Right renal cortex interstitium (tissue), 3 donors: ENCODE measurements at places on chromosomes 1 and 21.

DNA sequence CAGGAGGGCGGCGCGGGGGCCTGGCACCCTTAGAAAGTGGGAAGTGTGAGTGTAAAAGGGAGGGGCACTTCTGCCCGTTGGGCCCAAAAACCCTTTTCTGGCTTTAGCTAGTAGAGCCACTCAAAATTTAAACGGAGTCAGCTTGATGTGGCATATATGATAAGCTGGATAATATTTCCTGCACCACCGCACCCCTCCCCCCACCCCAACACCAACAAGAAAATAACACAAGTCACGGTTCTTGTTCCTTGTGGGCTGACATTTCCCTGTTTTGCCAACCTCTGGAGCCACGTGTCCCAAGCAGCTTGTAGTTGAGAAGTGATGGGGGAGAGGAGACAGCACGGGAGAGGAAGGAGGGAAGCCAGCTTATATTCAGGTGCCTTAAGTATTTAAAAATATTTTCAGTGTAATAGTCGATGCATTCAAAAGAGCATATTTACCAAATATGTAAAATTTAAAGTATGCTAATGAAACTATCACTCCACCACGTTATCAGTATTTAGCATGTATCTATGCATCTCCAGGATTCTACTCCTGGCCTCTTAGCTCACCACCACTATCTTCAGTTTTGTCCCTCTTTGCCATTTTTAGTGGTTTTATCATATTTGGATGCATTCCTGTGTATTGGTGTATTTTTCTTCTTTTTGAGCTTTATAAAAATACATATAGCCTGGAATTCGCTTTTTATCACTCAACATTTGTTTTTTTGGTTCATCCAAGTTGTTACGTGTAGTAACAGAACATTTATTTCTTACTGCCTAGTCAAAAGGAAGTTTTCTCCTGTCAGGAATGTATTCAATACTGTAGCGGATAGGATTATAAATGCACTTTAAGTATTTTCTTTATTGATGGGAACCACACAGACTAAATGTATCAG is 773 bp upstream of the DDX59 start:
- no peak for DNase-seq

DNA sequence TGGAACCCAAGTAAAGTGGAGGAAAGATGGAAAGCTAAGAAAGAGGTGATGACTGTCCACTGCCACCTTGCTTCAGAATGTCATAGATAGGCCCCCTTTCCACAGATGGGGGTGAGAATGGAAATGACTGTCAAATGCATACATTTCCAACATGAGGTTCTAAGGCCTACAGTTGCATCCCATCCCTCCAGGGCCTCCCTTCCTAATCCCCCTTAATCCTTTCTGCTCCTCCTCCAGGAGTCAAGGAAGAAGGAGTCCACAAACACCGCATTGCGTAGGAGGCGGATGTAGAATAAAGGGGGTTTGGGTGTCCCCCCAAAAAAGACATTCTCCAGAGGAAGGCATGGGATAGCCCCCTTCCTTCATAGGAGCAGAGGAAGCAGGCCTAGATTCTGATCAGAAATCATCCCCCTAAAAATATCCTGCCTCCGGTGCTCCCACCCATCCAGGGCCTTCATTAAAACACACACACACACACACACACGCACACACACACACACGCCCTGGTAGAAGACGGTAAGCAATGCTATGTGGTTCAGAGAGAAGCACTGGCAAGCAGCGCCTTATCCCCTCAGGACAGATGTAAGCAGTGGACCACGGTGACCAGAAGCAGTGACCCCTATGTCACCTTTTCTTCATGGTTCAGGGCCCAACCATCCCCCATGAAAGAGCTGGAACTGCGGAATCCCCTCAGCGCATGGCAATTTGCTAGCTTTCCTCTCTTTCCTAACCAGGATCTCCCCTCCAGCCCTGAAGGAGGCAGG is 2.0 kb downstream of the SV2A start:
- DNase-seq: no peak

- DNase-seq: no peak
Observed at GRCh38 chr1:215287362-215287761, 204.8 kb downstream of the KCNK2 start.

GRCh38 chr1:199403531-199404116 is 623.9 kb upstream of the NR5A2 start:
- DNase-seq: no peak

- DNase-seq: no peak
Observed at GRCh38 chr1:85976516-85977205, 179.9 kb downstream of the COL24A1 start.

DNA sequence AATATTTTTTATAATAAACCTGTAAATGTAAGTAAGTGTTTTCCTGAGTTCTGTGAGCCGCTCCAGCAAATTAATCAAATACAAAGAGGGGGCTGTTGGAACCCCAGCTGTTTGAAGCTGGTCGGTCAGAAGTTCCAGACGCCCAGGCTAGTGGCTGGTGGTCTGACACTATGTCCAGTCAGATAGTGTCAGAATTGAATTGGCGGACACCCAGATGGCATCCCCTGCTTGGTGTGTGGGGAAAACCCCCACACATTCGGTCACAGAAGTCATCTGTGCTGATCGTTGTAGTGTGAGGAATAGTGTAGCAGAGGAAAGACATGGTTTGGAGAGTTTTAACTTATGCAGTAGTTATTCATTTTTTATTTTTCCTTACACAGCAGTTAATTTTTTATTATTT is 32.4 kb downstream of the TBCE start:
- no peak for DNase-seq

- no peak for DNase-seq
Observed at GRCh38 chr1:18895317-18895716, 7.0 kb downstream of the ALDH4A1 start.

DNA sequence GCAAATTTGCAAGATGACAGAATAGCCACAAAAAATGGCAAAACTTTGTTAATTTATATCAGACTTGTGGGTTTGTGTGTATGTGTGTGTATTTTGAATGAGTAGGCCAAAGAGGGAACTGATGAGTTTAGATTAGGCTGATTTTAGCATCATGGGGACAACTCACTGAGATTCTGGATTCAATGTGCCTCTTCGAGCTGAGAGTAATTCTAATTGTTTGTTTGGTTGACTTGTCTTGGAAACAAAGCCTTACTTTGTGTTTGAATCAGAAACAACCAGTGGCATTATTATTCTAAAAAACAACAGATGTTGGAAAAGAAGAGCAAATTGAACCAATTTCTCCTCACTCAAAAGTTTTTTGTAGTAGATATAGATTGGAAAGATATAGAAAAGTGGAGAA is 40.5 kb upstream of the C21orf91 start:
- DNase-seq: no peak

- no peak for DNase-seq
Observed at GRCh38 chr1:68185743-68186142, 46.6 kb downstream of the WLS start.

DNA sequence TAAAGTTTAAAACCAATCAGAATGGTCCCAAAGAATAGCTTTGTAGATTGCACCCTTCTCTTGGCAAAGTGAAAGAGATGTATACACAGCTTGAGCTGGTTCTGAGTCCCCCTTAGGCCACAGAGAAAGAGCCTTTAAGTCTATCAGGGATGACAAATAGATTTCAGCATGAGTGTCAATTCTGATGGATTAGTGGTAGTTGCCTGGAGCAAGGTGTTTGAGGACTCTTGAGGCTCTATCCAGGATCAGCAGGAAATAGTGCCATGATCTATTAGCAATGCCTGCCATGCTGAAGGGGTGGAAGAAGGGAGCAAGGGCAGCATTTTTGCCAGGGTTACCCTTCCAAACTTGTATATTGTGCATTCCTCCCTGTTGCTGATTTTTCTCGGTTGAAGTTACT is 116.6 kb downstream of the ATG4C start:
- no peak for DNase-seq

- no peak for DNase-seq
Observed at GRCh38 chr21:40613546-40614030, 233.4 kb downstream of the DSCAM start.

- DNase-seq: no peak
Observed at GRCh38 chr1:165937829-165938228, 110.4 kb downstream of the UCK2 start.

DNA sequence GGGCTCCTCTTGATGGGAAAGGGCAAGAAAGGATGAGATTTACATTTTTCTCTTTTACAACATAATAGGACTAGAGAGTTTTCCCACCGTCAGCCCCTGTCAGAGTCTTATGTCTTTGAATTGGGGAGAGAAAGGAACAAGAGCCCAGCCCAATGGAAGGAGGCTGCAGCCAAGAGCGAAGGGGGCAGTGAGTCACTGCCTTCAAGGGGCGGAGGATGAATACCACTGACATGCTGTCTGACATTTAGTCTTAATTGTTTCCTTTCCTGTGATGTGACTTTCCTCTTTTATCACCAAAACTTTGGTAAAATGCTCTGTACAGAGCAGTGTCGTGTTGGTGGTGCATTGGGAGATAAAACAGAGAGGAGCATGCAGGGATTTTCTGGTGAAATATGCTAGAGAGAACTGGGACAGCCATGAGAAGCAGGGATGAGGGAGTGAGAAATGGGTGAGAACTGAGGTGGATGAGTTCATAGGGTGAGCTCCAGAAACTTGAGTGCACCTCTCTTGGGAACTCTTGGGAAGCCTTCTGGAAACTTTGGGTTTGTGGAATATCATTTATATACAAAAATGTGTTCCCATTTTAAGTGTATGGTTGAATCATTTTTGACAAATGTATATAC is 179.9 kb upstream of the FGGY start:
- no peak for DNase-seq

DNA sequence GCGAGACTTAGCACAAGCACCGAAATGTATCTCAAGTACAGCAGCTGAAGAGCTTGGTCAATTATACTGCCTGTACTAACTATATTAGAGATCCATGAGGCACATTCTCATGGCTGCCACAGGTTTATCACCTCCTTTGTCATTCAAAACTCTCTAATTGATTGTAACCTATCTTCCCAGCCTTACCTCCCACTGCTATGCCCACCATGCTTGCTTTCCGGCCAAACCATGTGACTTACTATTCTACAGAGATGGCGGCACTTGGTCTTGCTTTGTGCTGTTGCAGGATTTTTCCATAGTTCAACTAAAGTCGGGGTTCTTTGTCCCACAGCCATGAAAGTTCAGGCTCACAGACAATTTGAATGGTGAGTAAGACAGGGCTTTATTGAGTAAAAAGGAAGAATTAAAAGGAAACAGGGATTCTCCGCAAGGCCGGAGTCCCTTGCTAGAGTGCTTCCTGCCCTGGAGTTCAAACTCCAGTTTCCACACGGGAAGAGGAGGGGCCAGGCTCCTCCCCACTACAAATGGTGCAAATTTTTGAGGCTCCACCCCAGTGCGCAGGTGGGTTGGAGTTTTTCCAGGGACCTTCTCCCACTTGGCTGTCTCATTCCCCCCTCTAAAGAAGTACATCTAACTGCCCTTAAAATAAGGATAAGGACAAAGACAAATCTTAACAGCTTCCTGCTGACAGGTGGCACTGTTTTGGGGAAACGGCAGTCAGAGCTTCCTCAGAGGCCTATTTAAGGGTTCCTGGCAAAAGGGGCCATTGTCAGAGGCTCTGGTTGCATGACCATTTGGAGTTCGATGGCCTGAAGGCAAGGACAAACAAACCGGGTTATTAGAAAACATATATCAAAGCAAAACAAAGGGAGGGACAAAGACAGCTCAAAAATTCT is 28.7 kb downstream of the FMO2 start:
- no peak for DNase-seq

- DNase-seq: no peak
Observed at GRCh38 chr1:186291271-186291670, 83.8 kb downstream of the TPR start.

- DNase-seq: no peak
Observed at GRCh38 chr1:206439205-206439604, 31.1 kb upstream of the IKBKE start.
